ENCODE measurements at places on chromosomes 4 and X.

DNA sequence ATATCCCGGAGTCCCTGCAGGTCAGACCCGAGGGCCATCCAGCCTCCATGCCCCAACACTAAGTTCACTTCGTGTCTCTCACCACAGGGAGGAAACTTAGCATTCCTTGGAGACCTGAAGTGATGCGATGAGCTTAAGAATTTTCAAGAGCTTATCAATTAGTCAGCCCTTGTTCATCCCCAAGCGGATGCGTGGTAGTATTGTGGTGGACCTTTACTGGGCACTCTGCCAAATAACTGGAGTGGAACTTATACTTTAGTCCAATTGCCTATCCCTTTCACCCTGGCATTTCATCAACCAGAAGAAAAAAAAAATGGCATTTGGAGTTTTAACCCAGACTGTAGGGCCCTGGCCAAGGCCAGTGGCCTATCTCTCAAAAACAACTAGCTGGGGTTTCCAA lies 137.1 kb downstream of the RELL1 start:
- DNase-seq, result no peak

GRCh38 chr4:80014531-80014930 lies 58.5 kb downstream of the ANTXR2 start:
- DNase-seq, result no peak

DNA sequence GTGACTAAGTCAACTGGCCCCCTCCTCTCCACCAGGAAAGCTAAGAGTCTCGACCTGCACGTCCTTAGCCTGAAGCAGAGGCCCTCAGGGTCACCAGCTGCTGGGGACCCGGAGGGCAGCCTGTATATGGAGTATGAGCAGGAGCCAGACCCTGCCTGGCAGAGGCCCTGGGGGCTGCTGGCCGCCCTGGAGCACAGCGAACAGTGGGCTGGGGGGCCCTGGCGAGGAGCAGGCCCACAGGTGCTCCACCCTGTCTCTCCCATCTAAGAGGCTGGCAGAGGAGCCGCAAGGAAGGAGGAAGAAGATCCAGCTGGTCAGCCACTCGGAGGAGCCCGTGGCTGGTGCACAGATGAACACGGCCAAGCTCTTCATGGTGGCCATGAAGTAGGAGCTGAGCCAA lies 61.2 kb downstream of the ALPK1 start:
- DNase-seq, result no peak

DNA sequence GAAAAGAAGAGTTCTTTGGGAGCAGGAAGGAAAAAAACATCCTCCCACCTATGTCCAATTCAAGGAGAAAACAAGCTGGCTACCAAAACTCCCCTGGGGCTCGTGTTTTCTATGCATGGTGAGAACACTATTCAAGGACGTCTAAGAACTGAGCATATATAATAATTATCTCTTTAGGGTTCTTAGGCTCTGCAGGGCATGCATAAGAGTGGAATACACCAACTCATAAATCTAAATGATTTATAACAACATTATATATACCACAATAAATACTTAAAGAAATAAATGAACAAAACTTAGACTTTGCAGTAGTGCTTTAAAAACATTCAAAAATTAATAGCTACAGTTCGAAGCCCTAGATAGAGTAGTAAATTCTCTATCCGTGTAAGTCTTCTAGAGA lies 19.5 kb upstream of the TMEM154 start:
- no peak for DNase-seq

DNA sequence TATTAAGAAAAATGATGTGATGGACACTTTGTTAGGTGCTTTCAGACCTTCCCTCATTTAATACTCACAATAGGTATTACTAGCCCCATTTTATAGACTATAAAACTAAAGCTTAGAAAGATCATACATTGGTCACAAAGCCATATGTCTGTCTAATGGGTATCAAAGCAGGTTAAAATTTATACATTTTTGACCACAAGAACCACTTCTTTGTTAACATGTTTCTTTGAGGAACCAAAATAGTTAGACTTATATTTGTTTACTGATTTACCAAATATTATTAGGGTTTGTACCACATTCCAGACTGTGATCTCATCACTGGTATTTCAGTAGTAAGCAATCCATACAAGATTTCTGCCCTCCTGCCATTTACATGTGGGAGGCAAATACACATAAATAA lies 363.3 kb downstream of the NAF1 start:
- DNase-seq, result no peak

DNA sequence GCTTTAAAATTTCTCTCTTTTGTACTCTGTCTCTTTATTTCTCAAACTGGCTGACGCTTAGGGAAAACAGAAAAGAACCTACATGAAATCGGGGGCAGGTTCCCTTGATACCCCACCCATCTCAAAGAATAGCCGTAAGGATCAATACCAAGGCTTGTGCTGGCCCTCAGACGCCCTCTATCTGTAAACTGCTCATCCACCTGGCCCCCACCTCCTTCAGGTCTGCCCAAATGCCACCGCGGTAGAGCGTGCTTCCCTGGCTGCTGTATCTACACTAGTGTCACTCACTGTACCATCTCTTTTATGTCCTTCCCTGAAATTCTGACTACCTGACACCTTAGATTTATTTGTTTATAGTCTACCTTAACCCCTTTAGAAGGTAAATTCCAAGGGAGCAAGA lies 62.8 kb downstream of the SMIM20 start:
- DNase-seq, result no peak

- DNase-seq, result no peak
Observed at GRCh38 chr4:153246446-153247115, 42.3 kb downstream of the TRIM2 start.

GRCh38 chr4:155658681-155659064 lies 8.0 kb upstream of the GUCY1A1 start:
- no peak for DNase-seq

- DNase-seq, result no peak
Observed at GRCh38 chrX:147788641-147789350, 122.9 kb upstream of the FMR1 start.

GRCh38 chr4:26779224-26779623 lies 81.4 kb upstream of the STIM2 start:
- no peak for DNase-seq

DNA sequence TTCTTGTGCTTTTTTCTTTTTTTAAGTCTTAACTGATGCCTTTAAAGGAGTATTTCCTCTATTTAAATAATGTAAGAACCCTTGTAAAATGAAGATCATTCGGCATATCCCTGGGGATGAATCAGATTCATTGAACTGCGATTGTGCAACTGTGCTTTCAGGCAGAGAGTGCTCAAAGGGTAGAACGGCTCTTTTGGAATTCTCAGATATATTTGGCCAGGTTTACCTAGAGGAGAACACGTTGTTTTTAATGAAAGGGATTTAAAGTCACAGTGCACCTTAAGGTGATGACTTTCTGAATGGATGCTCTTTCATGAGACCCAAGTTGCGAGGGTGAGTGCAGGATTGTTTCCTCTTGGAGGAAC lies 51.6 kb upstream of the ELOVL6 start:
- DNase-seq, result no peak

- no peak for DNase-seq
Observed at GRCh38 chr4:3767570-3768288, 1.5 kb downstream of the ADRA2C start.

DNA sequence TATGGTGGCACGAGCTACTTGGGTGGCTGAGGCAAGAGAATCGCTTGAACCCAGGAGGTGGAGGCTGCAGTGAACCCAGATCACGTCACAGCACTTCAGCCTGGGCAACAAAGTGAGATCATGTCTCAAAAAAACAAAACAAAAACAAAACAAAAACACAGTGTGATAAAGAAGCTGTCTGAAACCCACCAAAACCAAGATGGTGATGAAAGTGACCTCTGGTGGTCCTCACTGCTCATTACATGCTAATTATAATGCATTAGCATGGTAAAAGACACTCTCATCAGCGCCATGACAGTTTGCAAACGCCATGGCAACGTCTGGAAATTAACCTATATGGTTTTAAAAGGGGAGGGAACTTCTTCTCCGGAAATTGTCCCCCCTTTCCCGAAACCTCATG lies 29.4 kb upstream of the OPHN1 start:
- DNase-seq, result peak; percentile 3

DNA sequence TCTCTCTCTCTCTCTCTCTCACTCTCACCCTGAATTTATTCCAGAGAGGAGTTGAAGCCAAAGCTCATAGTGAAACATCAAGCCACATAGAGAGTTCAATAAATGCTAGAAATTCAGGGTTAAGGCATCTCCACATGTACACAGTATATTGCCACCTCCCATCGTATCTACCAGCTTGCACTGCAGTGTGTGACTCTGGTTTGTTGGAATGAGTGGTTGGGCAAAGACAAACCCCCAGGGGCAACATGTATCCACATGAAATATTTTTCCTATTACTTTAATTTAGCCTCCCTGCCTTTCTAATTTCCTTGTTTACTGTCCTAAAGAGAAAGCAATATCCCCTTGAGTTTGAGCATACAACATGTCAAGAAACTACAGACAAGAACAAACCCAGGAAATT lies 247.3 kb downstream of the SPATA18 start:
- no peak for DNase-seq

DNA sequence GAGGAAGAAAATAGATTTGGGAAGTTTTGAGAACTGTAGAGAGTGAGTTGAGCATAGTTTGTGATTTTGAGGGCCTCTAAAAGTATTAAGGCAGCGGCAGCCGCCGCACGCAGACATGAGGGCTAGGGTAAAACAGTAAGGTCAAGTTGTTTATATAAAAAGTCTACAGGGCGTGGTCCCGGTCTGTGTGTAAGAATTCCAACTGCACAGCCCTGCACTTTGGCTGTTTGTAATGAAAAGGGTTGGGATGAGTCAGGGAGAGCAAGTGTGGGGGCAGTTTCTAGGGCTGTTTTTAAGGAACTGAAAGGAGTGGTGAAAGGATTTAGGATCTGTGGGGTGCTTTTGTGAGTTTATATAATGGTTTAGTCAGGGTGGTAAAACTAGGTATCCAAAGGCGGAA lies 55.0 kb downstream of the BEX3 start:
- no peak for DNase-seq

DNA sequence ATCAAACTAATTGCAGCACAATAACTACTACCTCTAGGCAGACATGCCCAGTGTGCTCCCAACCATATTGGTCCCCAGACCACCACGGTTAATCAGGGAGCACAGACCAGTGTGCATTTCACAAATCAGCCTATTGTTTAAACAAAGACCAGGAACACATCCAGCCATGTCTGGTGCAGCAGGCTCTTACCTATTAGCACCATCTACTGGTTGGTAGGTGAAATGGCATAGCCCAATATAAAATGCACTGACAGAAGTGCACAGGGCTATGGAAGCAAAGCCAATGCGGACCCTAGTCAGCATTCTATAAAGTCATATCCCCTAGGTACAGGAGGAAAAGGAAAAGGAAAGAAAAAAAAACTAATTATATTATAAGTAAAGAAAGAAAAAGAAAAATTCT lies 15.5 kb upstream of the CYLC1 start:
- no peak for DNase-seq

- no peak for DNase-seq
Observed at GRCh38 chr4:121096629-121097028, 24.3 kb upstream of the NDNF start.

GRCh38 chr4:79682161-79682560 lies 274.1 kb upstream of the GK2 start:
- DNase-seq, result no peak

GRCh38 chrX:23726191-23726590 lies 16.9 kb downstream of the ACOT9 start:
- no peak for DNase-seq

- no peak for DNase-seq
Observed at GRCh38 chr4:158161551-158162354, 11.1 kb downstream of the GASK1B start.

DNA sequence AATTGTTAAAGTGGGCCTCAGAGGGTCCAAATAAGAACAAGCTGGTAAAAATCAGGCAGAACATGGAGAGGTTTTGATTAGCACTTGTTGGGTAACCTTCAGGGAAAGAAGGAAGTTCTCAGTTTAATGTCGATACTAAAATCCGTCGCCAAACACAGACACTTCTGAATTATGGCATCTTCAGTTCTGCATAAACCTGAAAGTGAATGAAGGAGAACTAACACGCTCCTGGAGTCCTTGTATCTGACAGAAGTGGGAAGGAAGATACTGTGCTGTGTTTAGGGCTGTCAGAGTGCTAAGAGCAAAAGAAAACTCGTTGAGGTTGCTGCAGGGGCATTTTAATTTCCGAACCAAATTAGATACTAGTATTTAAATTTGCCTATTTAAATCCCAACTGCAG lies 106.2 kb downstream of the TMA16 start:
- DNase-seq, result no peak

GRCh38 chrX:150449313-150449712 lies 86.2 kb downstream of the MAMLD1 start:
- no peak for DNase-seq

DNA sequence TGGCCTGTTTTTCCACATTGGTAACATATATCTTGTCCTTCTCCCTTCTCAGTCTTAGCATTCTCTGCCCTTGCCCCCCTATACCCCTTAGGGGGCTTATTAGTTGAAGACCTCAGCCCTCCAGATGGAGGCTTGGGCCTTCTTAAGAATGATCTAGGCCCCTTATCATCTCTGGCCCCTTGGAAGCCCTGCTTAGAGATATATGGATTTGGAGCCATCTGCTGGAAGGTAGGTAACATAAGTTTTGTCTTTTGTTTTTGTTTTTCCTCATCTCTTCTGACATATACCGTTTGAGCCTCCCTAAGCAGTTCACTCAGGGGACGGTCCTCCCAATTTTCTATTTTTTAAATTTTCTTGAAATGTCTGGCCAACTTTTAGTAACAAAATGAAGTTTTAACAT lies 48.3 kb upstream of the NAP1L2 start:
- DNase-seq, result no peak

DNA sequence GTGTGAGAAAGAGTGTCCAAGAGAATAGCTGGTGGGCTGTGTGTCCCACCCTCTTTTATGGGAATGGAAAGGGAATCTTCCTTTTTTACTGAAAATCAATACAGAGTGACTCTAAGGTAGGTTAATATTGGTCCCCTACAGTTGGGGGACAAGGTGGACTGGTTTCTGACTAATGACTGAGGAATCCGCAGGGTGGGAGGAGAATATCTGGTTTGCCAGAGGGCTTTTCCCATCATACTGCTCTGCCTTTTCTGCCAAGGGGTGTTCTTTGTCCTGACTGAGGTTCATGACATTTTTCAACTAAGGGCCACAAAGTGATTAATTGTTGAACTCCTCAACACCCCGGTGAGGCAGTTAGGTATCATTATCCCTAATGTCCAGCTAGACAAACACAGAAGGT lies 261.6 kb downstream of the SPATA18 start:
- DNase-seq, result no peak

GRCh38 chr4:55817691-55818090 lies 1.9 kb upstream of the EXOC1L start:
- DNase-seq, result no peak

Measured in stimulated activated naive CD4-positive, alpha-beta T cell (primary cell).